ENCODE measurements at places on chromosomes 5 and 9.
A peak's percentile ranks its signal among the peaks of the same experiment; 100 is the strongest.

- DNase-seq = no peak
Measured at GRCh38 chr5:178129296-178129695, 1.5 kb upstream of the RMND5B start.

GRCh38 chr9:70100362-70100761, 56.7 kb downstream of the MAMDC2 start:
- DNase-seq = peak; percentile 21

GRCh38 chr9:89342948-89343347, 24.6 kb downstream of the SECISBP2 start:
- no peak for DNase-seq

- peak; percentile 89 for DNase-seq
Measured at GRCh38 chr9:113668061-113668460, 204.5 kb downstream of the RGS3 start.

- peak; percentile 93 for DNase-seq
Measured at GRCh38 chr9:115157245-115157674, 39.3 kb upstream of the TNC start.

DNA sequence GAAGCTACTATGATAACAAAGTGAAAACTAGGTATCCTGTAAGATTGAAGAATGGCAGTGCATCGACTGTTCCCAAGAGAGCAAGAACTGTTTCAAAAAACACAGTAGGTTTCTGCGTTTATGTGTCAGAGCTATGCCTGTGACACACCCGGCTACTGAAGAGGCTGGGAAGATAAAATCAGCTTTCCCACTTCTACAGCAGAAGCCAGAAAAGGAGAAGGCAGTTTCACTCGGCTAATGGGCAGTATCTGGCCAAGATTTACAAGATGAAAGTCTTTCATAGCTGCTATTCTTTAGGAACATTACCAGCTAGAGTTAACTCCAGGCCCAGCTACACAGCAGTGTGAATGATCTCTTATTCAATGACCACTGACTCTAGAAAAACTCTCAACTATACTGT, 195.2 kb downstream of the CTNND2 start:
- no peak for DNase-seq

GRCh38 chr5:87020099-87020934, 247.4 kb upstream of the RASA1 start:
- DNase-seq = peak; percentile 16

DNA sequence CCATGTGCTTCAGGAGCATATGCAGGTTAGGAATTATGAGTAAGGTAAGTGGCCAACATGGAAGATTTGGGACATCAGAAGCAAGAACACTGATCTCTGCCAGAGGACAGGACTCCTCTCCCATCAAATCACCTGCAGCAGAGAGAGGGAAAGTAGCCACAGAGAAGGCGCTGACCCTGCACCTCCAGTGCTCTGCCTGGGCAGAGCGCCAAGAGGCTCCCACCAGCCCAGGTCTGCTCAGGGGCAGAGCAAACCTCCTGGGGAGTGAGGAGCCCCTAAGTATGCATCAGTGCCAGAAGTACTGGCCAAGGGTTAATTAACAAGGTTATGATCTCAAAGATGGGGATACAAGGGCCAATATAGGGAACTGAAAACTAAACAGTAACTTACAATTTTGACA, 545.3 kb upstream of the TRPC7 start:
- no peak for DNase-seq

DNA sequence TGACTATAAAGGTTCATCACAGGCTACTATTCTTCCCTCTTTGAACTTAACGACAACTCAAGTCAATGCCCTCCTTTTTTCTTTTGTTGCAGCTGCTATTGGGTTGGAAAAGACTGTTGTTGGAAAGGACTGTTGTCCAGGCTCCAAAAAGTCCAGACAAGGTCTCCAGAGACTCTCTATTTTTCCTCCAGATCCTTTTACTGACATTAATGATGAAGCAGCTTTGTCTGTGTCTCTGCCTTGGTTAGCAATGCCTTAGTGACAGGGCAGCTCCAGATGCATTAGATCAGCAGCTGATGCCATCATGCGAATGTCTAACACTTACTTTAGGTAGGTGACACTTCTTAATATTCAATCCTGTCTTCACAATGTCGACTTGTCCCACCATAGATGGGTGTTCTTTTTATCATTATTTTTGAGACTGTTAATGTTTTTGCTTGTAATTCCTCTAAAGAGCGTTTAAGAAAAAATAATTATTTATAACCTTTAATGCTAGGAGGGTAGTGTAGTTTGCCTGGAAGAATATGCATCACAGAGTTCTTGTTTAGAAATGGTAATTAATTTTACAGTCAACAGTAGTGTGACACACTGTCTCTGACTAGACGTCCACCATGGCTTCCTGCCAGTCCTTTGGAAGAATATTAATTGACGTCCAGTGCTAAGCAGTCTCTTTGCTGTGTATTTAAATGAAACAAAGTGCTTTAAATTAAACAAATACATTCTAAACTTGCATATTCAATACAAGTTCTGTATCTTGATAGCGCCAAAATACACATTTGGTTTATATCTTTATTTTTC, 492.2 kb downstream of the NR2F1-AS1 start:
- no peak for DNase-seq

GRCh38 chr5:177233206-177233605, 70.3 kb downstream of the RAB24 start:
- DNase-seq = peak; percentile 16

DNA sequence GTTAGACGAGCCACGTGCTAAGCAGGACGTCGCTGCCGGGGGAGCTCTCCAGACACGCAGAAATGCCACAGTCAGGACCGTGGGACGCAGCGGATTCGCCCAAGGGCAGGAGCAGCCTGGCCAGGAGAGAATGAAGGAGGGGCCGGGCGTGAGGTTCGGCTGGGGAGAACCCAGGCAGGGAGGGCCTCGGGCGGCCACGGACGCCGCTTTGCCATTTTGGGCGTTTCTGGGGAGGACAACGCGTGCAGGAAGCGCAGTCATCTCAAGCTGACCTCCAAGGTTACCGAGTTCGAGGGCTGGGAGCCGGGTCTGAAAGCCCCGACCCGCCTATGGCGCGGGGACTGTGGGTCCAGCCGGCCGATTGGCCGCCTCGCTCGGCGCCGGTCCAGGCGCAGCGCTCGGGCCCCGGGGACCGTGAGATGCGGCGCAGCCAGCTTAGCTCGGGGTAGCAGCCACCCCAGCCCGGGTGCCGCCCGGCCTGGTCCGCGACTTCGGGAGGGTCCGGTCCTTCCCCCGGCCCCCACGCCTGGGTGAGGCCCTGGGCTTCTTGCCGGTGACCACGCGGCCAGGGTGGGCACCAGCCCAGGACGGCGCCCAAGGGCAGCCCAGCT, 760 bp upstream of the MAN1B1 start:
- DNase-seq = no peak
